ENCODE measurements at places on chromosomes 7 and 10.

- DNase-seq: no peak
These were observed 25.2 kb downstream of the LOXL4 start for GRCh38 chr10:98242823-98243222.

- DNase-seq: no peak
These were observed 23.3 kb upstream of the PAPSS2 start for GRCh38 chr10:87636313-87636915.

DNA sequence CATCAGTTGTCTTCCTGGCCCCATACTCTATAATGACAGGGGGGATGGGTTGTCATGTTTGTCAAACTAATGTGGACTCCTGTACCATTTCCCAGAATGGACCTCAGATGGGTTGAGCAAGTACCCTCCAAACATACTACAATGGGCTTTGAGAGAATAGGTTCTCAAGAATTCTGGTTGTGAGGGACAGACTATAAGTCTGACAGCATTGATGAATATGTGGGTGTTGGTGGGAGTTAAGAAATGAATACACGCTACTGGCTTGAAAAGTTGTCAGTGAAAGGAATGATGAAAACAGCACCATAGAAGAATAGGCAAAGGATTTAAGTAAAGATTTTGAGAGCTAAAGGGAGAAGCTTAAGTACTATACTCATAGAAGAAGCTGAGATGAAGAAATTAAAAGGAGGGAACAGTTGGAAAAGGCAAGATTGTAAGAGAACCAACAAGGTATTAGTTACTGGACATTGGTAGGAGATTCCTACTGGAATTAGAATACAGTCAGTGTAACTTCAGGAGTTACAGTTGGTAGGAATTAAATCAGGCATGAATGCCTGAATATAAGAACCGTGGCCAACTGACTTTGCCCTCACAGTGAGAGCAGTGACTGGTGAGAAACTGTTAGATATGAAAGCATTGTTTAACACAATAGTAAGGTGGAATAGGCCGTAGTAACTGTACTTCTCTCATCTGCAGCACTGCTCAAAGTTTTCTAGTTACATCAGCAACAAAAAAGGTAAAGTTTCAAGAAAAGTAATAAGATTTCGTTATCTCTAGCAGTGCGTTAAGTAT is 86.3 kb downstream of the LCOR start:
- no peak for DNase-seq

DNA sequence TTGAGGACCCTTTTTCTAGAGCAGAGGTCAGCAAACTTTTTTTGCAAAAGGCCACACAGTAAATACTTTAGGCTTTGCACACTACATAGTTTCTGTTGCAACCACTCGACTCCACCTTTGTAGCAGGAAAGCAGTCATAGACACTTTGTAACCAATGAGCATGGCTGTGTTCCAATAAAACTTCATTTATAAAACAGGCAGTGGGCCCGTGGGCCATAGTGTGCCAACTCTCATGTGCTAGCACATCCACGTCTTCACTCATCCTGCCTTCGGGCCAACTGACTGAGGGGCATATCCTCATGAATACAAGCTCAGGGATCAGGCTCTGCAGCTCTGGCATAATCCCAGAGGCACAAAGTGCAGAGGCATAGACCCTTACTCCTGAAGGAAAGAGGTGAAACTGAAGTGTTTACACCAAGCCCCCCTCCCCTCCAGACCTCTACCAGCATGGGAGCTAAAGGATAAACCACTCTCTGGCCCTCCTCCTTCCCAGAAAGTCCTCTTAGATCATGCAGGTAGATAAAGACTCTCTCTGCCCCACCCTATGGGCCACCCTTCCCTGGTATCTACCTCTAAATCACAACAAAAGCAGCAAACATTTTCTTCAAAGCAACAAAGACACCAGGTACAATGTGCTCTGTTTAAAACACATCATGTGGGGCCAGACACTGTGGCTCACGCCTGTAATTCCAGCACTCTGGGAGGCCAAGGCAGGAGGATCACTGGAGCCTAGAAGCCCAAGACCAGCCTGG is 71.0 kb downstream of the DLG5 start:
- no peak for DNase-seq

DNA sequence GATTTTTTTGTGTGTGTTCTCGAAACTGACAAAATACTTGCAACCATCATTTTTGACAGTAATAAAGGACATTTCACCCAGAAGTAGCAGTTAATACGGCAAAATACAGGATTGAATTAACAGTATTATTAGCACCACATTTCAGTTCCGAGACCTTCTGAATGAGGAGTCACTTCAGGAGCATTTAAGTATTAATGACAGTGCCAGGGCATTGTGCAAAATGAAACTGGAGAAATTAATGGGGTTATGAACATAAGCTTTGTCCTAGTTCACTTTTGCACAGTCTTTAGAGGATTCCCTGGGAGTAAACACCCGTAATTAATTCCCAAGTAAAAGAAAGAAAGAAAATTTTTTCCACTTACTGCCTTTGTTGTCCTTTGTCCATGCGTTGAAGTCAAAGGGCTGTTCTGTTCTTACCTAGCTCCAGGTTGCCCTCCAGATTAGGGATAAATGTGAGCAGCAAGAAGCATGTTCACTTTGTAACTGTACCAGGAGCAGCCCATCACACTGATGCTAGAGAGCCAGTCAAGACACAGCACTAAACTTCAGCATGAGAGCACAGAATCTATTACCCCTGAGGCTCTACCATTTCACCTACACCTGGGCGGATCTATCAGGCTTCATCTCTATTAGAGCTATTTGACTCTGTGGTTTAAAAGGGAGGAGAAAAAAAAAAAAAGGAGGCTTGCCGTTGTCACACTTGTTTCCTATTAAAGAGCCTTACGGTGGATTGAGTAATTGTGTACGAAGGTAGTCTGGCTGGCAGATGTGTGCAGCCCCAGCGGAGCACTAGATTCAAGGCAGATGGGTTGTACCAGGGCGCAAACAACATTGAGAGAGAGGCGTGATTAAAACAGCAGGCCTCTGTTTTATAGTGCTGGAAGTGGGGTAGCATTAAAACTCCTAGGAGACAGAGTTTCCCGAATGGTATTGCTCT is 297.8 kb upstream of the SEMA3A start:
- no peak for DNase-seq

DNA sequence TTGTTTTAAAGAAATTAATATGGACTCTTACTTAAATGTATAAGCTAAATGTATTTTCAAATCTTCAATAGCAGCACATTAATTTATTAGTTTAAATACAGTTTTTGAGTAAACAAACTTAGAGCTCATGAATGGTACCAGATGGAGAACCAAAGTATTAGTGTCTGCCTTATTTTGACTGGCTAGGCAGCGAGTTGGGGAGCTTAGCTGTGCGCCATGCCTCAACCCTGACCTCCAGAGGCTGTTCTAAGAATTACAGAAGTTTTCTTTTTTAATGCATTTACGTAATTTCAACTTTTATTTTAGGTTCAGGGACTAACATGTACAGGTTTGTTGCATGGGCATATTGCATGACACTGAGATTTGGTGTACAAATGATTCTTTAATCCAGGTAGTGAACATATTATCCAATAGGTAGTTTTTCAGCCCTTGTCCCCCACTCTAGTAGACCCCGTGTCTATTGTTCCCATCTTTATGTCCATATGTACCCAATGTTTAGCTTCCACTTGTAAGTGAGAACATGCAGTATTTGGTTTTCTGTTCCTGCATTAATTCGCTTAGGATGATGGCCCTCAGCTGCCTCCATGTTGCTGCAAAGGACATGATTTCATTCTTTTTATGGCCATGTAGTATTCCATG is 166.8 kb downstream of the IQUB start:
- no peak for DNase-seq

- peak; percentile 67 for DNase-seq
These were observed 1.5 kb downstream of the CDK13 start for GRCh38 chr7:39951226-39952194.

DNA sequence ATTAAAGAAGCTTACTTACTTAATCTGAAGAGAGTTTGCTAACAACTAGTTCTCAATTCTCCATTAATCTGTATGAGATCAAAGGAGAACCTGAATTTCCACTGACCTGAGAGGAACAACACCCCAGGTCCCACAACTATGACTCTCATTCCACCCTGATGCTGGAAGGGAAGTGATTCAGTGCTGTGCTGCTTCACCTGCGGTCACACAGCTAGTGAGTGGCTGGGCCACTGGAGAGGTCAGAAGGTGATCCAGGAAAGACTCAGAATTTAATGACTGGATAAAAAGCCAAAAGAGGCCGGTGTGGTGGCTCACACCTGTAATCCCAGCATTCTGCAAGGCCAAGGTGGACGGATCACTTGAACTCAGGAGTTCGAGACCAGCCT is 23.6 kb downstream of the SORBS1 start:
- no peak for DNase-seq

DNA sequence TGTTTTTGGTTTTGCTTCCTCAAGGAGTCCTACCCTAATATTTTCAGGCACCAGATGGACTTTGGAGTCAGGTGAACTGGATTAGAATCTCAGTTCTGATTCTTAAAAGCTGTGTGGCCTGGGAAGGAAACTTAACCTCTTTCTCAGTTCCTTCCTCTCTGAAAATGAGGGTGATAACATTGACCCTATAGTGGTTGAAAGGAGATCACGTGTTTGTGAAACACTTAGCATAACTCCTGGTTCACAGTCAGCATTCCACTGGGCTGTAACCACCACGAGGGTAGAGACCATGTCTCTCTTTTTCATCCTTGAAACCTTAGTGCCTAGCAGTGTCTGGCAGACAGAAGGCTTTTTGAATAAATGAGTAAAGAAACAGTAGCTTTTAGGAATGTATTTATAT is 16.7 kb downstream of the LSMEM1 start:
- no peak for DNase-seq

GRCh38 chr7:35905555-35905954 is 104.7 kb downstream of the SEPTIN7 start:
- DNase-seq: no peak

- no peak for DNase-seq
These were observed 873.9 kb upstream of the MBL2 start for GRCh38 chr10:53646525-53646924.

- peak; percentile 66 for DNase-seq
These were observed 11.8 kb upstream of the ACBD5 start for GRCh38 chr10:27252267-27253000.

GRCh38 chr10:88156341-88156740 is 292.9 kb downstream of the PTEN start:
- DNase-seq: no peak

- no peak for DNase-seq
These were observed 722 bp downstream of the DENND10 start for GRCh38 chr10:119104654-119105015.

GRCh38 chr10:35456153-35456720 is 119.9 kb downstream of the CCNY start:
- no peak for DNase-seq

DNA sequence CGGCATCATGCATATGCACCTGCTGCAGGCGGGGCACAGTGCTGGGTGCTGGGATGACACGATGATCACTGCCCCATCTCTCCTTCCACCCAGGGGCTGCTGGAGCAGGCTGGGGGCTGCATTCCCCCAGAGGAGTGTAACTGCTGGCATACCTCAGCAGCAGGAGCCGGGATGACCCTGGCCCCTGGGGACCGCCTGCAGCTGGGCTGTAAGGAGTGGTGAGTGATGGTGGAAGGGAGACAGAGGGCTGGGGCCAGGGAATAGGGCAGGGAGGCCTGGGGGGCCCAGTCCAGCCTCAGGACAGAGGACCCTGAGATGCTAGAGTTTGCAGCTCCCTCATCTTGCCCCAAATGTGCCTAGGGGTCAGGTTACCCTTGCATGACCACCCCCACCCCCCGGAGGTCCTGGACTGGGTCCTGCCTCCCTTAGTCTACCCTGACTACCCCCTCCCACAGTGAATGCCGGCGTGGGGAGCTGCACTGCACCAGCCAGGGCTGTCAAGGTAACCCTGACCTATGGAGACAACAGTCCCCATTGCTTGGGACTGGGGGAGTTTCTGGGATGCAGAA is 14.5 kb upstream of the ZNF862 start:
- DNase-seq: no peak

DNA sequence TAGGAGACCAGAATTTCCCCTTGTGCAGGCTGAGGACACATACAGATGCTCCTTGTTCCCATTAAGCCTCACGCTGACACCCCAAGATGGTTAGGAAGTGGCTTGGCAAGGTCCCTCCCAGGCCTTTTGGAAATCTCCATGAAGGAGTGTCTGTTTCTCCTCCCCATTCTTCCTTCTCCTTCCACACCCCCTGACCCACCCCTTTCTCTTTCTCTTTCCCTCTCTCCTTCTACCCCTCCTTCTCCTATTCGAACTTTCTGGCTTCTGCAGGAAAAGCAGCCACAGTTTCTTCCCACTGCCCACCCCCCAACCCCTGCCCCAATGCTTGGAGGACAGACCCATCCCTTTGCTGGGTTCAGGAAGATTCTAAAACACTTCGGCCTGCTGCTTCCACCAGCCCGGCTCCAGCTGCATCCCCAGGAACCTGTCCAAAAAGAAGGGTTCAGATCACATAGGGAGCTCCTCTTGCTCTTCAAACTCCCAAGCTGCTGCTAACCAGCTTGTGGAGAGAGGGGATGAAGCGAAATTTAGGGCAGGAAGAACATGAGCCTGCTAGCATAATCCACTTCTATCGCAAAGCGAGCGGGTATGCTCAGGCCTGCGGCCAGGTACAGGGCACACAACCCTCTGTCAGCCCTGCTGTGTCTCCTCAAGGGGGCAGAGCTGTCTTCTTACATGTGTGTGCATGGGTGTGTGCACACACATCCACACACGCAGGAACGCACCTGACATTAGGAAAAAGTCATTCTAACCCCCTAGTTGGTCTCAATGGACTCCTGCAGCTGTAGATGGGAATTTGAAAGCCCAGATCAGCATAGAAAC is 80.4 kb downstream of the PPP1R3C start:
- no peak for DNase-seq

DNA sequence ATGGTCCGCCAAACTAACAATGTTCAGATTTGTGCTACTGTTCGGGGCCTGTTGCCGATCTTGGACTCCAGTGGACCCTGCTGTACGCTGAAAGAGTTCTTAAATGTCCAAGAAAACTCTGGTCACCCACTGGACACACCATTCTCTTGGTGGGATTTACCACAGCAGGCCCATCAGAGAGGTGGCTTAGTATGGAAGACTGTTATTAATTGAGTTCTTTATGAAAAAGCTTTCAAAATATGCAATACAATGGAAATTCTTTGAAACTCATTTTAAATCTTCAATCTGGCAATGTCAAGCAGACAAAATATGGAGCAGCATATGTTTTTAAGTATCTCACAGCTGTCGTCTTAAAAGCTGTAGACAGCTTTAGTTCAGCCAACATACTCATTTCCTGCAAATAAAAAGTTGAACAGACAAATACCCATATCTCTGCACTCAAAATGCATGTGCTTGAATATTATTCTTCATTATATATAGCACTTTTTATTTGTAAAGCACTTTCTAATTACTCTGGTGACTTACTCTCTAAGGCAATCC is 37.4 kb upstream of the GRM8 start:
- no peak for DNase-seq

- DNase-seq: no peak
These were observed 79.9 kb downstream of the ARHGAP21 start for GRCh38 chr10:24643679-24644209.

DNA sequence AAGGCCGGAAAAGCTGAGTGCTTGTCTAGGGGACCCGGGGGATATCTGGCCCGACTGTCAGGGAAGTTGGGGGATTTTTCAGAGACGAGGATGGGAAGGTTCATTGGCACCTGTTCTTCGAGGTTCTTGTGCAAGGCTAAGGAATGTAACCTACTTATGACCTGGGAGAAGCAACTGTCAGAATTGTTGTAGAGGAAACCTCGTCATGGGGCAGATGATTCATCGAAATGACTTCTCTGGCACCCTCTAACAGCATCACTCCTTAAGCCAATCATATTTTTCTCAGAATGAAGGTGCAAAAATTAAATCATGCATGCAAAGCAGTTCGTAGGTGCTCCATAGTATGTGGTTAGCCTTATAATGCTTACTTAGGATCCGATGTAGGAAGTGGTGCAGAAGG is 58.6 kb downstream of the PLXDC2 start:
- DNase-seq: no peak
